ENCODE measurements at places on chromosomes 7 and 10.

- DNase-seq: no peak
Measured at GRCh38 chr10:131859341-131860020, 41.3 kb upstream of the PPP2R2D start.

DNA sequence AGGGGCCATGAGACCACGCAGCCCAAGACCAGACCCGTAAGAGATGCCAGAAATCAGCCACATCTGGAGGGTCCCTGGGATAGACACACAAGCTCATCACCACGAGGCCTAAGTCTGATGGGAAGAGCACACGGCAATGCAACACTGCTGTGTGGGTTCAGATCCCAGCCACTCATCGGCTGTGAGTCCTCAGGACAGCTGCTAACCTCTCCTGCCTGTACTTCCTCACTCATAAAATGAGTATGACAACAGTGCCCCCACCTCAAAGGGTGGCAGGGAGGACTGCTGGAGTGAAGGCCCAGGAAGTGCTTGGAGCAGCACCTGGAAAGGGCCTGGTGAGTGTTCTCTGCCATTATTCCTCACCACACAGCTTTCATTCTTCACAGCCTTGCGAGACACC, 60.9 kb downstream of the MAD1L1 start:
- no peak for DNase-seq

GRCh38 chr10:132451506-132452215, 54.7 kb downstream of the PWWP2B start:
- DNase-seq: no peak

DNA sequence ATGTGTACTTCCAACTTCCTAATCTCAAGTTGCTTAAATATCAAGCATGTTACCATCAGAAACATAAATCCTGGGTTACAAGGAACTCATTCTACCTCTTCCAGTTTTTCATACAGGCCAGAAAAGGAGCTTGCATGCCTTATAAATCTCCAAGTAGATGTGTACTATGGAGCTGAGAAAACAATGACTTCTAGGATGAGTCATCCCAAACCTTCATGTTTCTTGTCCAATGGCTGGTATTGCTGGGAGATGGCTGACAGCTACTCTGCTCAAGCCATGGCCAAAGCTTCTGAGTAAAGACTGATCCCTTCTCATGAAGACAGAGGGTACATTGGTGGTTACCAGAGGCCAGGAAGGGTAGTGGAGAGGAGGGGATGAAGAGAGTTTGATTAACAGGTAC, 8.6 kb downstream of the RAPGEF5 start:
- DNase-seq: no peak

GRCh38 chr10:11177381-11177780, 159.7 kb downstream of the CELF2 start:
- DNase-seq: no peak

DNA sequence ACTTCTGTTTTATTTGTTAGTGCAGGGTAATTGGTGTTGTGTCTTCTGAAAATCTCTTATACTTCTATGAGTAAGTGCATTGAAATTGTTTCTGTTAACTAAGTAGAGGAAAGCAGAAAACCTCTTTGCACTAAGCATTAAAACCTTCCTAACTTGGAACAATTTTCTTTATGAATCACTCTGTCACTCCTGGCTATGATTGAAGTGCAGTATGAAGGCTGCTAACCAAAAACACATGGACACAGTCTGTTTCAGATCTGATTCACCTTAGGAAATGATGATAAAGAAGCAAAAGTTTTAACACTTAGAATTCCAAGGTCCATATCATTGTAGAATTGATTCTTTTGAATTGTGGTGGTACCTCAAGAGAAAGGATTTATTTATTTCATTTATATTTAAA, 41.9 kb downstream of the MET start:
- DNase-seq: no peak

All from stimulated activated CD4-positive, alpha-beta T cell treated with anti-CD3 and anti-CD28 coated beads, TNF-alpha, amount 100 ng/mL, for 48 hours (primary cell).